ENCODE measurements at places on chromosomes 2 and 18. TPM values are rescaled to one million over a fixed set of nuclear protein-coding genes. Genes with fewer than 3 reads are reported as not detected.

Gene ANKRD30BL
- total RNA-seq: not detected

Gene ABCG5
- total RNA-seq: not detected

Gene CD207
- total RNA-seq: 0.27 TPM

DNA sequence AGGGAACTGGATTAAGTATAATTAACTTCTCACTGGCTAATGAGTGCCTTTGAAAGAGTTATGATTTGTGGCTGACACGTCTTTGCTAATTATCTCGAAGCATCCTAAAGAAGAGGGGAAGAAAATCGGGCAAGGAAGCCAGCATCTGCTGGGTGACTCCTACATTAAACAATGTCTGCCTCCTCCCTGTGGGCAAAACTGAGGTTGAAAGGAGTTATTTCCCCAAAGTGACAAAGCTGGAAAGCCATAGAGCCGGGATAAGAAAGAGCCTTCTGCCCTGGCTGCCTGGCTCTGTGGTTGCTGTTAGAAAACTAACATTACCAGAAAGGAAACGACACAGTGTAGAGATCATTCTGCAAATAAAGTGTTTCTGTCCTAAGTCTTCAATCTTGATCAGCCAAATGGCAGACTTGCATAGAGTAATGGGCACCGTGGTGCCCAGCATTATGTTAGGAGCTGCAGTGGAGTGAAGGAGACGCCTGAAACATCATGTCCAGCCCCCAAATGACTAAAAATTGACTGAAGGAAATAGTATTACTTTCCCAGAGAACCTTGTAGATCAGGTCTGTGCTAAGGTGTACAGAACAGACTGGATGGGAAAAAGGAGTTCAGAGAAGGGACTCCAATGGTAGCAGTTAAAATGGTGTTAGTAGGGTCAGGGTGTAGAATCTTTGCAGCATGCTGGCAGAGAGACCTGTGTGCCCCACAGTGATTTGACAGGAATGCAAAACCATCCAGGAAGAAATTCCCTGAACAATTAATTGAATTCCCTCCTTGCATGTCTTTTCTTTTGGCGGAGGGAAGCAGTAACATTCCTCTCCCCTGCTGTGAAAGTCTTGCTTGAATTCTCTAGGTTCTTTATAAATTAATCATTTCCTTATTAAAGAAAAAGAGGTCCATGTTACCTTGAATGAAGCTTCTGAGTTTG is 44.4 kb downstream of the ALPK2 start:
- DNase-seq: no peak

DNA sequence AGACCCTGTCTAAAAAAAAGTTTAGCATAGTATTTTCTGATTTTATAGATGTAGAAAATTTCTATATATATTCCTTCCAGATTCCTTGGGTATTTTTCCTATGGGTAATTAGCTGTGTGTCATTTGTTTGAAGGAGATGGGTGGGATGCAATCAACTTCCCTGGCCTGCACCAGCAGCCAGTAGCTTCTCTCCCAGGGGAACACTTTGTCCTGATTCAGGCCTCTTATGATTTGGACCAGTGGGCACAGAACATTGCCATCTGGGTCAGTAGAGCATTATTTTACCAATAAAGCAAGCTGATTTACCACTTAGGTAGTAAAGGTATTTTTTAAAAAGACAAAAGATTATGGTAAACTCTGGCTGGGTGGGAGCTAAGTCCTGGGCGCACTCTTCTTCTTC is 26.9 kb downstream of the UBE2F start:
- no peak for DNase-seq

DNA sequence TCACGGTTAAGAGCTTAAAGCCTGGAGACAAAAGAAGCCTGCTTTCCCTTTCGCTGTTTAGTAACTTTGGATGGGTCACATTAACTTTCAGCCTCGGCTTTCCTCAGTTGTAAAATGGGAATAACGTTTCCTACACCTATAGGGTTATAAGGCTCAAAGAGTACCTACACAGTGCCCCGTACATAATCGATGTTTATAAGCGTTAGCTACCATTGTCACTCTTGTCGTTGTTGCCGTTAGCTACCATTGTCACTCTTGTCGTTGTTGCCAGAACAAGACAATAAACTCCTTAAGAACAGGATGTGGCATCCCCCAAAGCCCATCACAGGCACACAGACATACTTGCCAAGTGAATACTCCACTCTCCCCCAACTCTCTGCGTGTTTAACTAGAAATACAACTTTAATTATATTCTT is 901 bp upstream of the MFSD6 start:
- no peak for DNase-seq

DNA sequence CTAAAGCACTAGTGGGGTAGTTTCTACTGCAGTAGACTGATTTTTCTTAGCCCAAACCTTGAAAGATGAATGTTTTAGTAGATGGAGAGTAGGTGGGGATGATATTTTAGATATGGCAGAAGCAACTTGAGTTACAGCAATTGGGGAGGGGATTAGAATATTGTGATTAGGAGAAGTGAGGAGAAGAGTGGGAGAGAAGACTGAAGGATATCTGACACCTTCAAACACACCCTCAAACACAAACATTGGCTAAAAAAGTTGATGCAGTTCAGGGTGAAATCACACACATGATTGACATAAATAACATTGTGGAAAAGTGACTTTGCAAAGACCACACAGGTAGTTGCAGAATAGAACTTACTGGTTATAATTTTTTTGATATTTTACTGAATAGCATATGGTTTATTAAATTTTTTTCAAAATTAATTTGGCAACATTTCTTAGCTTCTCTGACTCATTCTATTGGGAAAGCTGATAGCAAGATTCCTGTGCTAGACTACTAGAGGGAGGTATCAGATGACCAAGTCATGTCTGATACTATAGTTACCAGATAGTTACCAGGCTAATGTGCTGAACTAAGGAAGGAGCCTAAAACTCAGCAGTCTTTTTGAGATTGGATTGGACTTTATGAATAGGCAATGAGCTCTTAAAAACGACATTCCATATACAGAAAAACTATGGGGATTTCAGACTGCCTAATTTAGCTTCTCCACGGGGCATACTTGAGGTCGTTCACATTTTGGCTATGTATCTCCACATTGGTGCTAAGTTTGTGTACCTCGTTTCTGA is 73.0 kb downstream of the ACTR3 start:
- DNase-seq: no peak

DNA sequence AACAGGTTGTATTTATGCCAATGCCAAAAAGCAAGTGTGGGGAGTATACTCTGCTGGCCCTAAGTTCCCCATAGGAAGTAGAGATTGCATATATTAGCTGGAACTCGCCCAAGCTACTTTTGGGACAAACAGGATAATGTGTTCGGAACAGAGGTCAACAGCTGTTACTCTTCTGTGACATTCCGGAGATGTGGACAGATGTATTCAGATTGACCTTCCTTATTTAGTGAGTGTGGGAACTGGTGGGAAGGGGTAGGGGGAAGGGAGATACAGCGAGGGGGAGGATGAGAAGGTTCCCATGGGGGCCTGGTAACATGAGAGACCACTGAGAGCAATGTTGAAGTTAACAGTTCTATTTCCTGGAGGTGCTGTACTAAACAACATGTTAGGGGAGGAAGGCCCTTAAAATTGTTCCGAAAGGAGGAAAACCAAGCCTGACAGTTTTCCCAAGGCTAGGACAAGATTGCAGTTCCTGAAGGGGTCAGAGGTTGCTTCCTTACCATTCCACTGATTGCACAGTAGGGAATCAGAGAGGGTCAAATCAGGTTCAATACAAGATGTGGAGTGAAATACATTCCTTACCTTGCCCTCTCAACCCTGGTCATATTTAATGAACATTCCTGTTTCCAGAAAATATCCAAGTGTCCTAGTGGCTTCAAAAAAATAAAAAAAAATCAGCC is 14.3 kb upstream of the CD28 start:
- no peak for DNase-seq

DNA sequence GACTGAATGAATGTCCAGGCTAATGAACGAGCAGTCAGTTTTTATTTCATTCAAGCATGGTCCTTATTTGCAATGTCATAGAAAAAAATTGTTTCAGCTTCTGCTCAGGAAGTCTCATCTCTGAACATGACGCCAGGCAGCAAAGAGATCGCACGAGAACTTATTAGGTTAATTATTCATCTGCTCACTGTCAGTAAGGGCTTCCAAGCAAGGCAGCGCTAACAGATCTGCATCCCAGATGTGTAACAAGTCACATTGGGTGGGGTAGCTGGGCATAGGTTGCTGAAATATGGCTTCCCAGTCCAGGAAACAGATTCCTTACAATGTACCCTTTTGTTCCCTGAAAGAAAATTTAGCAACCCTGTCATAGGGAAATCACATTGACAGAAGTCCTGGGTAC is 63.5 kb downstream of the ANKRD44 start:
- DNase-seq: no peak

- no peak for DNase-seq
Measured at GRCh38 chr2:31127931-31128330, 10.3 kb downstream of the GALNT14 start.

Data from sigmoid colon (tissue), 7 donors.